Fibroblast of skin of left quadriceps (primary cell): ENCODE measurements at places on chromosomes 3 and 15.

GRCh38 chr3:29240248-29240647, 40.6 kb upstream of the RBMS3 start:
- DNase-seq: peak; percentile 34

DNA sequence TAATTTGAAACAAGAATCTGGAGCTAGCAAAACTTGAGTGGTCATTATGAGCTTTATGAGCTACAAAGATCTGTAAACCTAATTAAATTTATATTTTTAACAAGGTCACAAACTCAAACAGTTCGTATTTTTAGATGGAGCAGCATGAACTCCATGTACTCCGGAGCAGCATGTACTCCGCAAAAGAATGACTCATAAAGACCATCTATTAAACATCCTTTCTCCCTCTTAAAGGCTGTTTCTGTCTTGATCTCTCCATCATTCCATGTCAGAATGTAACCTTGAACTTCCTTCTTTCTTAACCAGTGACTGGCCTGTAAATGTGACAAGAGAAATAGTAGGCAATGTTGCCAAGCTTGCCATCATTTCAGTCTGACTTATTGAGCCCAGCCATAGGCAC, 696.9 kb downstream of the ZNF385D start:
- DNase-seq: no peak

- no peak for DNase-seq
Observed at GRCh38 chr3:187746442-187747281, 1.4 kb upstream of the BCL6 start.

- DNase-seq: peak; percentile 73
Observed at GRCh38 chr15:31079519-31079918, 22.0 kb downstream of the TRPM1 start.

GRCh38 chr3:37279236-37279635, 104.9 kb upstream of the LRRFIP2 start:
- peak; percentile 77 for DNase-seq

DNA sequence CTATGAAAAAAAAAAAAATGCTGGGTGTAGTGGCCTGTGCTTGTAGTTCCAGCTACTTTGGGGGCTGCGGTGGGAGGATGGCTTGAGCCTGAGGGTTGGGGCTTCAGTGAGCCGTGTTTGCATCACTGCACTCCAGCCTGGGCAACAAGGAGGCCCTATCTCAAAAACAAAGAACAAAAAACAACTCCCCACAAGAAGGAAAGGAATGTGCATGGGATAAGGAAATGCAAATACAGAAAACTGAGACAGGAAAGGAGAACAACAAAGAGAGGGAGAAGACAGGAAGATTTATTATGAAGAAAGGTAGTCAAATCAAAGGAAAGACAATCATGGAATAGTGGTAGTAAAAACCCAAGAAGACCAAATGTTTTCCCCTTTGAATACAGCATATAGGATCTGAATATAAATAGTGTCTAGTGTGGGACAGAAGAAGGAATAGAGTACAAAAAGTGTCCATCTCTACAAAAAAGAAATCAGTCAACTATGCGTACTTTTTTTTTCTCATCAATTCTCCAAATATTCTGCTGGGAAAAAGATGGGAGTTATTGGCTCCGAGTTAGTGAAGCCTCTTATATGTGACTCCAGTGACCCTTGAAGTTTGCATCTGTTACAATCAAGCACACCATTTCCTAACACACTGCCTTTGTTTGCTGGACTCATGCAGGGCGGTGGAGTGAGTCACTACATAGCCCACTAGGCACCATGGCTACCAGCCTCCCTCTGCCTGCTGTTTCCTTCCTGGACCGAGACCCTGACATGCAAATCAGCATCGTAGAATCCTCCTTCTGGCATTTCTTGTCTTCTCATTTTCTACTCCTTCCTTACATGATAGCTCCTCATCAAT, 101.2 kb upstream of the PTX3 start:
- no peak for DNase-seq

GRCh38 chr3:156044634-156044975, 75.8 kb upstream of the KCNAB1 start:
- DNase-seq: no peak

DNA sequence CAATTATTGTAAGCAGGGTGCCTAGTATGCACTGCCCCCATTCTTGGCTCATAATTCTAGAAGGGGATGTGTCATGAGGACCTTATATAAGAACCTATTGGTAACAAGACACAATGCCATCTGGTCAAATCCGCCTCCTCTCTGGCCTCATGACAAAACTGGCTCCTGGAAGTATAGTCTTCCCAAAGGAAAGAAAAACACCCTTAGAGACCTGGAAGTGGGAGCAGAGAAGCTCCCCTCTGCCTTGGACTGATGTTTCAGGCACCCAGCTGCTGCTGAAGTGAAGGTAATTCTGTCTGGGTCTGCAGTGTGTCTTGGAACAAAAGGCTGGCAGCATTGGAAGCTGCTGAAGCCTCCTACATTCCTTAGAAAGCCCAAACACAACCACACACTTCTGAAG, 107.2 kb upstream of the CLSTN2 start:
- no peak for DNase-seq

- DNase-seq: no peak
Observed at GRCh38 chr3:35404571-35404970, 234.8 kb upstream of the ARPP21 start.

GRCh38 chr3:159910991-159911663, 77.5 kb upstream of the IL12A start:
- no peak for DNase-seq

DNA sequence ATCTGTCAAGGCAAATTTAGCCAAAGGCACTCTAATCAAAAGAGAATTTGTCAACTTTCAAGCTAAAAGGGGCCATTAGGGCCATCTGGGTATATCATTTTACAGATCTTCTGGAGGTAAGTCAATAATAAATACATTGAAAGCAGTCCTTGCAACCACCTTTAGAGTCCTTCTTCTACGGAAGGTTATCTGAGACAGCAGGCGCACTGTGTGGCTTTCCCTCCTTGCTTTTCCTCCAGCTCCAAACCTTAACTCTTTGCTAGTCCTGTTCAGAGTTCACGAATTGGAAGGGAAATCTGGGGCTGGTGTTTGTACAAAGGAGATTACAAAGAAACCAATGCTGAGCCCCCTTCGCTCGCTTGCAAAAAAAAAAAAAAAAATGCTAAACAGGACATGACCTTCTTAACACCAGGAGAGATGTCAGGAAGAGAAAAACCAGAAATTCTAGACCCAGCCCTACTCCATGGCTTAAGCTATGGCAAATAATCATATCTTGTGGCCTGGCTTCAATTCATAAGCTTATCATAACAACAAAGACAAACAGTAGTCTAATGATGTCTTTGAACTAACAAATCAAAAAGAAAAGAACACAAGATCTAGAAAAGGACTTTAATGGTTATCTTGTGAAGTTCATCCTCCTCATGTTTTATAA, 215.7 kb downstream of the STT3B start:
- DNase-seq: no peak

DNA sequence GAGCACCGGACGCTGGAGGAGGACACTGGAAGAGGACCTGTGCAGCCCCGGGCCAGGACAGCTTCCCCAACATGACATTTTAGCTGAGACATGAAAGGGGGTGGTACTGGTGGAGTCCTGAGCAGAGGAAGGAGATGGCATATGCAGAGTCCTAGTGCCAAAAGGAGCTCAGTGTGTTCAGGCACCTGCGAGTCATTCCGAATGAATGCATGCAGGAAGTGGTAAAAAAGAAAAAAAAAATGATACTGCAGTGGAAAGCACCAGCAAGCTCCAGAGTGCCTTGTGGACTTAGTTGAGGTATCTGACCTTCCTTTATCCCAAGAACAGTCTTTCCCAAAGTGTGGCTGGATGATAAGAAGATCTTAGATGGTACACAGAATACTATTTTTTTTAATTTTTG, 6.6 kb upstream of the ZNF148 start:
- DNase-seq: peak; percentile 24

- peak; percentile 5 for DNase-seq
Observed at GRCh38 chr15:56428821-56429458, 36.0 kb downstream of the MNS1 start.

- DNase-seq: no peak
Observed at GRCh38 chr3:9169956-9170850, 79.2 kb downstream of the SRGAP3 start.

DNA sequence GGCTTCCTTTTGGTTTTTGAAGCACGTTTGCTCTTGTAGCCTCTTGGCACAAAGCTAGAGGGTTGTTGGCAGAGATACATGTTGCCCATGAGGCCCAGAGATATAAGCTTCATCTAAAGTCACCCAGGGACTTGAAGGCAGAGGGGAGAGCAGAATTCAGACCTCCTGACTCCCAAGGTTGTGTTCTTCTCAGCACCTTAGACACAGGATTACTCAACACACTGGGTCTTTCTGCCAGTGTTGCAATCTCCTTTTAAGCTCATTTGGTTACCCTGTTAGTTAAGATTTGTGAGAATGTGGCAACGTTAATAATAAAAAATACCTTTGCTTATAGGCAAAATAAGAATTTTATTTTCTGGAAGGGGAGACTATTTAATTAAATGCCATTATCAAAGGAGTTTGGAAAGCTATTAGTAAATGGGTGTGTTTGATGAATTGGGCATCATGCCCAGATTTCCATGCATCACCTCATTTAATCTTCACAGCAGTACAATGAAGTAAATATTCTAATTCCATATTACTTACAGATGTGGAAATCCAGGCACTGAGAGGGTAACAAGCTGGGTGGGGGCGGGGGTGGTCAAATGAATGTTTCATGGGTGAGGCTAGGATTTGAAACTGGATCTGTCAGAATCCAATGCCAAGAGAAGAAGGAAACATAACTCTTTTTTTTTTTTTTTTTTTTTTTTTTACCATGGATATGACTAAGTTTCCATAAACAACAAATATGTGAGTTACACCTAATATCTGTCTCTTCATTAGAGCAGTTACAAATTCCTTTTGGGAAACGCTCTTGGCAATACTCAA, 183.3 kb downstream of the NR1D2 start:
- peak; percentile 83 for DNase-seq

DNA sequence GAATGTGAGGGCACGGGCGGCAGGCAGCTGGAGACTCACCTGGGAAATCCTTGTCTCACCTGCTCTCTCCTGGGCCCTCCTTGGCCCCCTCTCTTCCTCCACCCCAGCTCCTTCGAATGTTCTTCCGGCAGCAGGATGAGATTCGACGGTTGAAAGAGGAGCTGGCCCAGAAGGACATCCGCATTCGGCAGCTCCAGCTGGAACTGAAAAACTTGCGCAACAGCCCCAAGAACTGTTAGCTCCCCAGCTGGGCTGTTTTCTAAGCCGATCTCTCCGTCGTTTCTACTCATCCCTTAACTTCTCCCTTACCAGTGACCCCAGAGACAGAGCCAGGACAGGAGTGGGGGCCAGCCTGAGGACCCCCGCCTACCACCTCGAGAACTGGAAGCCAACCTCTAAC, 95.0 kb downstream of the ANP32A start:
- no peak for DNase-seq

GRCh38 chr3:8555725-8556472, 54.3 kb downstream of the LMCD1 start:
- no peak for DNase-seq

- DNase-seq: no peak
Observed at GRCh38 chr3:120424976-120425570, 25.7 kb downstream of the FSTL1 start.

- DNase-seq: peak; percentile 16
Observed at GRCh38 chr15:67025719-67026609, 39.4 kb upstream of the SMAD3 start.

DNA sequence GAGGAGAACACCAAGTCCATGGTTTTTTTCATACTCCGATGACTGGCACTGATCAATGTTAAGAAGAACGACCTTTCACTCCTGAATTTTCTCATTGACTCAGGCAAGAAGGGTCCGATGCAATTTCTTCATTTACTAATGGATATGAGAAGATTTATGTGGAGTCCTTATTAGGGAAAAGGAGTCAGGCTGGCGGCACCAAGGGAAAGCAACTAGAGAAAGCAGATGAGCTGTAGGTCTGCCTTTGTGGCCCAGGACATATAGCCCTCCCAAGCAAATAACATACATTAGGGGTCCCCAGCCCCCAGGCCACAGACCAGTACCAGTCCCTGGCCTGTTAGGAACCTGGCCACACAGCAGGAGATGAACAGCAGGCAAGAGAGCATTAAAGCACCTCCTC, 206.8 kb downstream of the KBTBD8 start:
- no peak for DNase-seq

- DNase-seq: no peak
Observed at GRCh38 chr15:74207652-74208440, 5.3 kb upstream of the STRA6 start.

- no peak for DNase-seq
Observed at GRCh38 chr3:8455526-8456411, 45.9 kb upstream of the LMCD1 start.

- DNase-seq: no peak
Observed at GRCh38 chr3:37224879-37225278, 50.5 kb upstream of the LRRFIP2 start.

DNA sequence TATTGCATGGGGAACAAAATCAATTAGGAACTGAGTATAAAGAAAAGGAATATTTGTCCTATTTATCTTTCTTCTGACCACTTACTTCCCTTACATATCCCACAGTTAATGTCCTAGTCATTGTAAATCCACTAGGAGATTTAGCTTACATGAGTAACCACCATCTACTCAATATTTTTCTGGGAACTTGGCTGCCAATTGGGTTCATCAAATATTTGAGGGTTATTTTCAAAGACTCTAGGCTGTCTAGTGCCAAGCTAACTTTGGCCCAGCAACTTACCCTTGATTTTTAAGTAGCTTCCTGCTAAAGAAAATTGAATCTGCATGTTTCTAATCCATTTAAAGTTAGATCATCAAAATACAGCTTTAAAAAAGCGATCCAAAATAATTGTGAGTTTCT, 362.5 kb upstream of the EPHA3 start:
- DNase-seq: no peak
